BJ (cell line): ENCODE measurements at places on chromosomes 11 and 22.

DNA sequence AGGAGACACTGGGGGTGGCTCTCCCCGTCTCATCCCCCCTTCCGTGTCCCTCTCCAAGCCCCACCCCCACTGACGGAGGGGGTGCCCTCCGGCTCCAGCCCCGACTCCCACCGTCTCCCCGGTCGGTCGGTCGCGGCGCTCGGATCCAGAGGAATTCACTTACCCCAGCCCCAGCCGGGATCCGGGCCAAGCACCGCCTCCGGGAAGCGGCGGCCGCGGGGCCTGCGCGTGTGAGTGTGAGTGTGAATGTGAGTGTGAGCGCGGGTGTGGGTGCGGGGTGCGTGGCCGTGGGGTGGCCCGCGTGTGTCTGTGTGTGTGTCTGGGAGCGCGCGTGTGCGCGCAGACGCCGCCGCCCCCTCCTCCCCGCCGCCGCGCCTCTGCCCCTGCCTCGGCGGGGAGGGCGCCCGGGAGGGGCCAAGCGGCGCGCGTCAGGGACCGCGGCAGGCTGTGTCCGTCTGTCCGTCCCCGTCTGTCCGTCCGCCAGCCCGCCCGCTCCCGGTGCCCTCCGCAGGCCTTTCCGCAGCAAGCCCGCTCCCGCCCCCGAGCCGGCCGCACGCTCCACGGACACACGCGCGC is at the start of gene ELFN2:
Gene ELFN2, minus strand, starts transcription at position 345 of the 576 bp plus-strand sequence. CDS start 51,945 bp downstream, outside the sequence.
- no peak for DNase-seq

DNA sequence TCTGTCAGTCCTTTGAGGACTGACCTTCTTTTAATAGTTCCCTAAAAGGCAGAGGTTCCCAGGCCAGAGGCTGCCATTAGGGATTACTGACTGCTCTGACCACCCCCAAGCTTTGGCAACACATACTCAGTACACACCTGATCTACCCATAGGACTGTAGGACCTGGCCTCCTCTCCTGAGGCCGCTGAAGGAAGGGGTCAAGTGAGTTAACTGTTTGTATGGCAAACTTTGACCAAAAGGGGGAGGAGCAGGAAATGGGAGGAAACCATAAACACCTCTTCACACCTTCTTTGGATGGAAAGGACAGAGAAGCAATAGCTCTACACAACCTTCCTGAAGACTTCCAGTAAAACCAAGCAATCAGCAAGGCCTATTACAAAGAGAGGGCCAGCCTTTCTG is 104.0 kb downstream of the APOL5 start:
- DNase-seq, result no peak

- no peak for DNase-seq
These were observed 496.4 kb downstream of the BUD13 start for GRCh38 chr11:116276051-116277044.

- DNase-seq, result no peak
These were observed 157.2 kb upstream of the TMEM45B start for GRCh38 chr11:129658526-129658867.

DNA sequence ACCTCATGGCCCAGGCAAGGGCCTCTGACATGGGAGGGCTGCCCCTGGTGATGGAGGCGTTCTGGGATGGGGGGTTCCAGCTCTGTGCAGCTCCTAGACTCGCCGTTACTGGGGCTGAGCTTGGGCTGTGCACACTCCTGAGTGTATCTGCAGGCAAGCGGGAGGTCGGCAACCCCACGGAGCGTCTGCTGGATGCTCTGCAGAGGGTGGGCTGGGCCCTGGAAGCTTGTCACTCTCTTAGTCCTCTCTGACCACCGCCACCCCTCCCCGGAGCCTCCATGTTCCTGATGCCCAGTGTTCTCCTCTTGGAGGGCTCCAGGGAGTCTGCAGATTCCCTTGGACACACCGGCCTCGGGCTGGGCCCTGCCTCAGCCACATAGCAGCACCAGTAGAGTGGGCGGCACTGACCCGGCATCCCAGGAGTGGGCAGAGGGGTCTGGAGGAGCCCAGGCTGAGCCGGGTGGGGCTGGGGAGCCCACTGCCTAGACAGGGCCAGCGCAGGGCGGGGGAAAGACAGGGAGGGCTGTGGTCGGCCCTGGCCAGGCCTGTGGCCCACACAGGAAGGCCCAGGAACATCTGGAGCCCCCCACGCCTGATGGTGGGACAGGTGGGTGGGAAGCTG is 20.6 kb upstream of the MUC5B start:
- no peak for DNase-seq

GRCh38 chr11:124832571-124832970 is 32.4 kb upstream of the MSANTD2 start:
- DNase-seq, result no peak
